ENCODE measurements at places on chromosomes 16 and 17.

GRCh38 chr17:40349895-40350688 is 14.4 kb downstream of the GJD3 start:
- DNase-seq, result no peak

DNA sequence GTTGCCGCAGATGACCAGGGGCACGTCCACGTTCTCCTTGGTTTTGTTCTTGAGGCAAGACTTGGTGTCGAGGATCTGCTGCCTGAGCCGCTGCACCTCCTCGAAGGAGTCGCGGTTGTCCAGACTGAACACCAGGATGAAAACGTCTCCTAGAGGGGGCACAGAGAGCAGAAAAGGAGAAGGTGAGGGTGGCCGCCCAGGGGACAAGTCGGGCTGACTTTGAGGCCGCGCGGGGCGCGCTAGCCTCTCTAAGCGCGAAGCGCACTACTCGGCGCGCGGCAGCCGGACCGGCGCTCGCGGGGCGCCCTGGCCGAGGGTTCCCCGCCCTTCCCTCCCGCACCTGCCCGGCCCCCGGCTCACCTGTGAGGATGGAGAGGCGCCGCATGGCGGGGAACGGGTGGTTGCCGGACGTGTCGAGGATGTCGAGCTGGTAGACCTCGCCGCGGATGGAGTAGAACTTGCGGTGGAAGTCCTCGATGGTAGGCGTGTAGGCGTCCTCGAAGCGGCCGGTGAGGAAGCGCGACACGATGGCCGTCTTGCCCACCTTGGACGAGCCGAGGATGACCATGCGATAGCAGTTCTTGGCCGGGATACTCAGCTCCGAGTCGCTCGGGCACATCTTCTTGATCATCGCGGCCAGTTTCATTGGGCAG is 533 bp downstream of the RASD1 start:
- no peak for DNase-seq

DNA sequence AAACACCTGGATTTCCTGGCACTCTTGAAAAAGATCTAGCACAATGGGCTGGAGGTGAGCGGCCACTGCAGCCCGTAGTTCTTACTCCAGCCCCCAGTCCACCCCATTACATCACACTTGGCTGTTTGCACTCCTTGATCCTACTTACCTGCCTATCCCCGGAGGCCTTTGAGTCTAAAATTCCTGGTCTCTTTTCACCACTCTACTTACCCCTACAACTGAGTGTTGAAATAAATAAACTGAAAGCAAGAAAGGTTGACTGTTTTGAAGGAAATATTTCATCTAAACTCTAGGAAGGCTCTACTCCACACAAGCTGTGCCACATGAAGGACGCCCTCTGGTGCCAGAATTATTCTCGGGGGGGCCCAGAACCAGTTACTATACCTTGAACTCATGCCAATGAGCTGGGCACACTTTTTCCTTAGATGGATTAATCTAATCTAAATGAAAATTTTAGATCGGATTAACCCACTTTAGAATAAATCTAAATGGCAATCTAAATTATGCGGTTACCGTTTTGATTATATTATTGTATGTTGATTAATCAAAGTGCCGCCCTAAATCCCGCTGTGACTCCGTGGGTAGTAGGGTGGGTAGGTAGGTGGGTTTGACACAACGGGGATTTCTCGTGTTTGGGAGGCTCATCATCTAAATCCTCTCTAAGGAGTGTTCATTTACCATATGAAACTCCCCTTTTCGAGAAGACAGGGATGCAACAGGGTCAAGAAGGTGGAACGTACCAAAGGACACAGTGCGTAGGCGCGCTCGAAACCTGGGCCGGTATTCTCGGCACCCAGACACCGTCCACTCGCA is 651 bp upstream of the EIF1 start:
- DNase-seq, result no peak

DNA sequence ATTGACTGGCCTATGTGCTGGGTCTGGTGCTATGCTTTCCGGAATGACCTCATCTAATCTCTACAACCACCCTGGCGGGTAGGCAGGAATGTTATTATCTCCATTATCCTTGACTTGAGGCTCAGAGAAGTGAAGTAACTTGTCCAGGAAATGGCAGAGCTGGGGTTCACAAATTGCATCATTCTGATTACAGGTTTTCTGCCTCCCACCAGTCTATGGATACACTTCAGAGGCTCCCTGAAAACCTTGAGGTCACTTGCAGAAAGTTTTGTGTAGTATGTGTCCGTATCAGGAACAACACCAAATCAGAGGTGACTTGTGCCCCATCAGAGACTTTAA is 19.1 kb downstream of the NOD2 start:
- no peak for DNase-seq

DNA sequence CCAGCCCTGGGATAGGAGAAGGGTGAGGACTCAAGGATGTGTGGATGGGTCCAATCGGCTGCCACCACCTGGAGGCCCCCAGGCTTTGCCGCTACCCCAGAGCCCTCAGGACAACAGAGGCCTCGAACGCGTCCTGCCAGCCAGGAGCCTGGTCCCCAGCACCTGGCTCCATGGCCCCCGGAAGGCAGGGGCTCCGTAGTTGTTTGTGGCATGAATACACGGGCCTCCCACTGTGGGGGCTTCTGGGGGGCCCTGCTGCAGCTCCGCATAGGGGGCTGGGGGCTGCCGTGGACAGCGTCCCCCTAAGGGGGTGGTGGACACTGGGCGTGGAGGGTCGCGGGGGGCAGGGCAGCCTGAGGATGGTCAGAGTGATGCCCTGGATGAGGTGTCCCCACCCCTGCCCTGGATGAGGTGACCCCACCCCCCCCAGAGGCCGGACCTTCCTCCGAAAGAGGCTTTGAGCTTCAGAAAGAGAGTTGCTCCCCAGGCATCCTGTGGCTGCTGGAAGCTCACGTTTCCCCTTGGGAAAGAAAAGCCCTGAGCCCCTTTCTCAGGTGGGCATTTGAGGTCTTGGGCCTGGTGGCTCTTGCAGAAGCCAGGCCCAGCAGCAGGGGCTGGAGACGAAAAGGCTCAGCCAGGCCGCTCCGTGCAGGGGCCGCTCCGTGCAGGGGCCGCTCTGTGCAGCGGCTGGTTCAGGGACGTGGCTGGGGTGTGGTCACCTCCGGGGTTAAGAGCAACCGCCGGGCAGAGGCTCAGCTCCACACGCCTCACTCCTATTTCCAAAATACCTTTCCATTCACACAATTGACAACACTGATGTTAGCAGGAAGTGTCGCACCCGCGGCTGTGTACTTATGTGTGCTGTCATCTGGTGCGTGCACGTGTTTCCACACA is 40.3 kb upstream of the GNG13 start:
- no peak for DNase-seq

GRCh38 chr17:21551081-21551881 is 141.0 kb upstream of the KCNJ18 start:
- DNase-seq, result peak; percentile 66

DNA sequence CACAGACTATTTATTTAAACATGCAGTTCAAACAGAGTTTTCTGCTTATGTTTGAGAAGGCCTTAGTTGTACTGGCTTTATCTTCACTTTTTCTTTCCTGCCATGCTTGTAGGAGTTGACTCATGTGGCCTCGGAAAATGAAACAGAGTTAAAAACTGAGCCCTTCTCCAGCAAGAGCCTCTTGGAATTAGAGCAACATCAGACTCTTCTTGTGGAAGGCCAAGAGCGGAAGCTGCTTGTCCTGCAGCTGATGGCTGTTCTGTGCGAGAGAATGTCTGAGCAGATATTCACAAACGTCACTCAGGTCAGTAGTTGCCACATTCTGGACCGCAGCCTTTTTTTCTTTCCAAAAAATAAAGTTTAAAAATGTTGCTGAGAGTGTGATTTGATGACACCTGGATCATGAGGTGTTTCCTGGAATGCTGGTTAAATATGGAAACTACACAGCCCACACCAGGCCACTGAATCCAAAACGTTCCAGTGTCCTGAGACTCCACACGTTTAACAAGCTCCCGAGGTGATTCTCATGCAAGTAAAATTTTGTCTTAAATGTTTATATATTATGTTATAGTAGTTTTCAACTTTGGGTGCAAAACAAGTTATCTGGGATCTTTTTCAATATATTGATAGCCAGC is 65.9 kb downstream of the TANGO6 start:
- no peak for DNase-seq

DNA sequence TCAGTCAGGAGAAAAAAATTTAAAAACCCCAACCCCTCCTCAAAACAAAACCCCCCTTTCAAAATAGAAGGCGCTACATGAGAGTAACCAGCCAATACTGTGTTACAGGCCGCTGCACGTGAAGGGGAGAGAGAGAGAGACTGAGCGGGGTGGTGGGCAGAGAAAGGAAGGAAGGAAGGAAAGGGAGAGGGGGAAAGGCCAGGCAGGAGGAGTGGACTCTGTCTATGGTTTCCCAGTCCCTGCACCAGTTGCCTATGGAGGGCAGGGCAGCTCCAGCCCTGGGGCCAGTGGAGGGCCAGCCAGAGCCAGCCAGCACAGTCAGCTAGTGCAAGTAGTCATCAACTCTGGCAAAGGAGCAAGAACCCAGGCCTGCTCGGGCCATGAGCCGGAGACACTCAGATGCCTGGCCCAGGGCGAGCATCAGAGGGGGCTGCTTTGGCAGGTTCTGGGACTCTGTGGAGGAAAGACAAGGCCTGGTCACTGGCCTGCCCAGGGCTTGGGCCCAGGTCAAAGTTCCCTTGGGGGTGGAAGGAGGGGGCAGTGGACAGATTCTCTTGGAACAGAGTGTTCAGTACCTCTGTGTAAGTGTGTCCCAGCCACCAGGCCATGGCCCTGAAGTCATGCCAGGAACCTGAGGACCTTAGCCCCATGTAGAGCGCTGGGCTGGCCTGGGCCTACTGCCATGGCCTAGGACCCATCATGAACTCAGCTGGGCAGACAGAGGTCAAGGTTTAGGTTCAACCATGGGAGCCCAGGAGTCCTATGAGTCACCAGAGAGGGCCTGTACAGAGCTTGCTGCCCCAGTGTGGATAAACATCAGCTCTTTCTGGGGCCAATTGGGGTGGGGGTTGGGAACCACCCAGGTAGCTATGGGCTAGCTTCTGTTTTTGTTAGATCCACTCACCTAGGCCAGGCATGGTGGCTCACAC is 7.3 kb upstream of the GFOD2 start:
- no peak for DNase-seq

DNA sequence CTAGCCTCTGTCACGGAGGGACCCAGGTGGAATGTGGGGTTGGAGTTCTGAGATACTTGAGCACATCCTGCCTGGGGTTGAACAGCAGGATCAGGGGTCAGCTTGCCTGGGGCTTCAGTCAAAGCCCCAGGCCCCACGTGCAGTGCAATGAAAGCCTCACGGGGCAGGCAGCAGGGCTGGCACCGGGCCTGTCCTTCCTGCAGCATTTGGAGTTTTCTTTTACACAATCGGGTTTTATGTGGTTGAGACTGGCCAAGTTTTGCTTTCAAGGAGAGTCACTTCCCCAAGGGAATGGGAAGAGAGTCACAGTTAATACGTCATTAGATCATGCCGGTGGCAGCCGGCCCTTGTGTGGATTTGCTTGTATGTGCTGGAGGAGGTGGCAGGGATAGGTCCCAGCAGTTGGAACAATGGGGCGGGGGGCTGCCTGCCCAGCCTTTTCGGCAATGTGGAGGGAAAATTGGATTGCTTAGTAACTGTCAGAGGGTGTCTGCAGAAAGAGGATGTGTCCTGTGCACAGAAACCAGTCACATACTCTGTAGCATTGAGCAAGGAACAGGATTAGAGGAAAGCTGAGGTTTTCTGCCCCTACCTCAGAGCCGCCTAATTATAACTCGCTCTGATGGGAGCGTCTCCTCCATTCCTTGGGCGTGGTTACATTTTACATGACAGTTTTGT is 4.5 kb downstream of the RMI2 start:
- DNase-seq, result no peak

DNA sequence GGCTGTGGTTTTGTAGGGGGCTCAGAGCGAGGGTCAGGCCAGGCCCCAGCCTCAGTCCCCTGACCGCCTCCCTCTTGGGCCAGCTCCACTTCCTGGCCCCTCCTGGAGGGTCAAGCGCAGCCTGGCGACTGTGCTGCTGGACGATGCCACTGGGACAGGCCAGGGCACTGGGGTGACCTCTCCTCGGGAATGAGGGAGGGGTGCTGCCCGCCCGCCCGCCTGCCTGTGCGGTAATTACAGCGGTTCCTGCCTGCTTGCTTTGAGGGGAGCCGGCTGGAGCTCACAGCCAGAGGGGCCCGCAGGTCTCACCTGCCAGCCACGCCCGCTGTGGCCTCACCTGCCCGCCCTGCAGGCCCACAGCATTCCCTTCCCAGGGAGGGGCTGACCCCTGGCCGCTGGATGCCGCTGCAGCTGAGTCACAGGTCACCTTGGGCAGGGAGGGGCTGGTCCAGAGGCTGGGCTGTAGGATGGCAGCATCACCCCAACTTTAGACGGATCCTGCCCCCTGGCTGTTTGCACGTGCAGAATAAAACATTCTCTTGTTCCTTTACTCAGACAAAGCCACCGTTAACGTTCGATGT is 76.7 kb upstream of the CBX4 start:
- DNase-seq, result no peak

DNA sequence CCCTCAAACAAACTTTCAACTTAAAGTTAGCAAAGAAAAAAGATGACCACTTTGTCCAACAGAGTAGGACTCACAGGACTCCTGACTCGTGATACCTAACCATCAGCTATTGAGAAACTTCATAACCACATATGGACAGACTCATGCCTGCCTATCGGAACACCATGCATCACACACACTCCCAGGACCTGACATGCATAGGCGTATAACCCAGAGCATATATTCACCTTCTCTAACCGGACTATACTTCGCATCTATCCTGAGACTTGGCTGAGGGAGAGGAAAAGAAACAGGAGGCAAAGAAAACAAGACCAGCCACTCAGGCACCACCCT is 2.2 kb downstream of the PIP4K2B start:
- no peak for DNase-seq

- DNase-seq, result no peak
These were observed 8.2 kb downstream of the MYLK3 start for GRCh38 chr16:46739934-46740333.

DNA sequence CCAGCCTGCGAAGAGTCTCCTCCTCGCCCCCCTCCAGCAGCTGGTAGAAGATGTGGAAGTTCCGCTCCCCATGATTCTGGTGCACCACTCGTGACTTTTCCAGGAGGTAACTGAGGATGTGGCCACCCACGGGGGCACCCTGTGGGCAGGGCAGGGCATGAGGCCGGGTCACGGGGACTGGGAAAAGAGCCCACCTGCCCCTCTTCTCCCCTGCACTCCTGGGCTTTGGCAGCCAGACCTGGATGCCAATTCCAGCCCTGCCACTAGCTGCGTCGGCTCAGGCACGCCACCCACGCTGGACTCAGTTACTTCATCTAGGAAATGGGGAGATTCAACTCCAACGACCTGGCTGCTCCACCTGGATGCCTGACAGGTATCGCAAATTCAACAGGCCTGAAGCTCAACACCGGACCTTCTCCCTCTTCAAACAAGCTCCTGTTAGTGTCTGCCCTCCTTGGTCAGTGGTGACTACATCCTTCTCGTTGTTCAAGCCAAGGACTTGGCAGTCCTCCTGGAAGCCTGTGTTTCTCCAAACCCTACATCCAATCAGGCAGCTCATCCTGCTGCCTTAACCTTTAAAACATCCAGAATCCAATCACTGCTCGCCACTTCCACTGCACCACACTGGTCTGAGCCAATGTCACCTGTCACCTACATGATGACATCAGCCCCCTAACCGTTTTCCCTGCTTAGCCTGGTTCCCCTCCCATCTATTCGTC is 11.6 kb downstream of the MYO1C start:
- no peak for DNase-seq
